ENCODE measurements at places on chromosomes 3 and 15. TPM values are rescaled to one million over a fixed set of nuclear protein-coding genes. Genes with fewer than 3 reads are reported as not detected.

The ERC2 gene
- total RNA-seq, result not detected

DNA sequence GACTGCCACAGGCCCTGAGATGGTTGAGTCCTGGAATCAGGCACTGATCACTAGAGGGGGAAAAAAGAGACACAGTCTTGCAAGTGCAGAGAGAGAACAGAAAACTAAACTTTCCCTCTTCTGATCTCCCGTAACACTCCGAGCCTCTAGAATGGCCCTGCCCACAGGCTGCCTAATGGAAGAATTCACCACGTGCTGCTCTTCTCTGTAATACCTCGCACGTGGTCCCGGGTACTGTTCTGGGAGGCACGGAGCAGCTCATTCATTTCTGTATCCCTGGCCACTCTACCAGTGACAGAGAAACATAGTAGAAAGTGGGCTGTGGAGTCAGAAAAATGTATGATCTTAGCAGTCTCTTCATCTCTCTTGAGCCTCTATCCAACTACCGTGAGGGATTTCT, 30.4 kb downstream of the VGLL4 start:
- no peak for ATAC-seq

The CHRNA5 gene
- total RNA-seq, result 14.1 TPM

GRCh38 chr15:89023311-89023961, 64.8 kb upstream of the ABHD2 start:
- no peak for ATAC-seq

DNA sequence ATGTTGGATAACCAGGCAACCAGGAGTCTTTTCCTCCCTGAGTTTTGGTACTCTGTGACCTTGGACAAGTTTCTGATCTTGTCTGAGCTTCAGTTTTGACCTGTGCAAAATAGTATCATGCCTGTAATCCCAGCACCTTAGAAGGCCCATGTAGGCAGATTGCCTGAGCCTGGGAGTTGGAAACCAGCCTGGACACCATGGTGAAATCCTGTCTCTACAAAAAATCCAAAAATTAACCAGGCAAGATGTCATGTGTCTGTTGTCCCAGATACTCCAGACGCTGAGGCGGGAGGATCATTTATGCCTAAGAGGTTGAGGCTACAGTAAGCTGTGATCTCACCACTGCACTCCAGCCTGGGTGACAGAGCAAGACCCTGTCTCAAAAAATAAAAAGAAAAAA, 114.8 kb downstream of the IL12A start:
- ATAC-seq, result no peak

- no peak for ATAC-seq
Observed at GRCh38 chr3:31696009-31696297, 163.2 kb downstream of the STT3B start.

- ATAC-seq, result peak; percentile 44
Observed at GRCh38 chr3:122560680-122561079, 3.4 kb downstream of the PARP9 start.

The SLC2A2 gene
- not detected for total RNA-seq

The GOLGA8J gene
- not detected for total RNA-seq

DNA sequence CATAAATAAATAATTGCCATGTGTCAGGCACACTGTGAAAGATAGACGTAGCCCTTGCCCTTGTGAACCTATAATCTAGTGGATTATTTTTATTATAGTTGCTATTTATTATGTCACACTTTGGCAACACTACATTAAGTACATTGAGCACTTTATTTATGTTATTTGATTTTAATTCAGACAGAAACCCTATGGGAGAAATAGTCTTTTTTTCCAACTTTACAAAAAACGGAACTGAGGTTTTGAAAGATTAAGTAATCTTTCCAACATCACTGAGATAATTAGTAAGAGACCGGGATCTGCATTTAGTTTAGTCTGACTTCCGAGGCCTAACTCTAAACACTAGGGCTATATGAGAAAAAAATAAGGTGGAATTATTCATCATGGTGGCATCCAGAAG, 2.8 kb upstream of the FILIP1L start:
- ATAC-seq, result no peak

DNA sequence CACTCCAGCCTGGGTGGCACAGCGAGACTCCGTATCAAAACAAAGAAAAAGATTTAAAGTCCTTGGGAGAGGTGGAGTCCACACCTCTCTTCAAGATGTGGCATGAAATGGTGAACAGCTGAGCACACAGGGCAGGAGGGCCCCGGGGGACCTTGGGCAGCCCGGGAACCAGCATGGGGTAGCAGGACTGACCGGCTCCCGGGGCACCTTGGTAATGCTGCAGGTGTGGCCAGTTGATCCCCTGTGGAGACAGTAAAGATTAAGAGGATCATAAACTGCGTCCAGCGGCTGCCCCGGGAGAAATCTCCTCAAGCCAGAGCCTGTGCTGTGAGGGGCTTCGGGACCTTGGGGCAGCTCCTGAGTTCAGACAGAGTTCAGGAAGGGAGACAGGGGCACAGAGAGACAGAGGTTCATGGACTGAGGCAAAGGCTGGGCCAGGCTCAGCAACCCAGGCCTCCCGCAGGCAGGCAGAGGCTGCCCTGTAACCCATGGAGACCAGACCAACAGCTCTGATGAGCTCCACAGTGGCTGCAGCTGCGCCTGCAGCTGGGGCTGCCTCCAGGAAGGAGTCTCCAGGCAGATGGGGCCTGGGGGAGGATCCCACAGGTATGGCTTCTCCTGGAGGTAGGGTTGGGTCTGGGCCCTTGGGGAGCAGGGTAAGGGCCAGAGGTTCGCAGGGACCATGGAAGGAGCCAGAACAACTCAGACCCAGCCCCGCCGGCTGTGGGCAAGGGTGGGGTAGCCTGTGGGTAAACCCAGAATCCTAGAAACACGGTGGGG, at the start of gene NR2E3:
NR2E3 (plus strand) TSS at position 299 of the 780 bp plus-strand sequence; CDS start at position 489, 190 bp downstream.
- ATAC-seq, result no peak

The PLA2G4E gene
- not detected for total RNA-seq

The ARGFX gene
- not detected for total RNA-seq

The LPP gene
- 92.4 TPM for total RNA-seq

DNA sequence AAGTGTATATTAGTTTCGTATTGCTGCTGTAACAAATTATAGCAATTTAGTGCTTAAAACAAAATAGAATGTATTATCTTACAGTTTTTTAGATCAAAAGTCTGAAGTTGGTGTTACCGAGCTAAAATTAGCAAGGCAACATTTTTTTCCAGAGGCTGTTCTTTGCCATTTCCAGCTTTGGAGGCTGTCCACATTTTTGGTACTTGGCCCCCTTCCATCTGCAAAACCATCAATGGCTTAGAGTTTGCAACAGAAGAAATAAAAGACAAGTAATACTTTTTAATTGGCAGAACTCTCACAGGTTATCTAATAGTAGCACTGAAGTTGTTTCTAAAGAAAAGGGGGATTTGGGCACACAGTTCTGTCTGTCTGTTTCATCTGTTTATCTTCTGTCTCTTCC, 1248.5 kb downstream of the ROBO1 start:
- no peak for ATAC-seq

GRCh38 chr3:73270839-73271483, 209.5 kb downstream of the EBLN2 start:
- no peak for ATAC-seq
